Ascending aorta (tissue), 2 donors: ENCODE measurements at places on chromosomes 12 and 14.

DNA sequence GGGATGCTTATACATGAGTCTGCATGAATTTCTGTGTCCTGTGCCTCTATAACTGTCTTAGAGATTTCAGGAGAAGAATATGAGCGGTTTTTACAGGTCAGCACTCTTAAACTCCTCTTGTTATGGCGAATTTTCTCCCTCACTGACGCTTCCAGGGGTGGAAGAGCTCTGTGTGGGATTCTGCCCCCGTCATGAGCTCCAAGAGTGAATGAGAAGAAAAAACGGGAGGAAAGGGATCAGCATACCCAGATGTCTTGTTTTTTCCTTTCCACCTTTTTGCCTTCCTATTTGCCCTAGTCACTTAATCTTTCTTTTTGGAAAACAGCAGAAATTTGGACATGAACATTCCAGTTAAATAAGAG, 651 bp downstream of the PFKM start:
- no peak for DNase-seq

DNA sequence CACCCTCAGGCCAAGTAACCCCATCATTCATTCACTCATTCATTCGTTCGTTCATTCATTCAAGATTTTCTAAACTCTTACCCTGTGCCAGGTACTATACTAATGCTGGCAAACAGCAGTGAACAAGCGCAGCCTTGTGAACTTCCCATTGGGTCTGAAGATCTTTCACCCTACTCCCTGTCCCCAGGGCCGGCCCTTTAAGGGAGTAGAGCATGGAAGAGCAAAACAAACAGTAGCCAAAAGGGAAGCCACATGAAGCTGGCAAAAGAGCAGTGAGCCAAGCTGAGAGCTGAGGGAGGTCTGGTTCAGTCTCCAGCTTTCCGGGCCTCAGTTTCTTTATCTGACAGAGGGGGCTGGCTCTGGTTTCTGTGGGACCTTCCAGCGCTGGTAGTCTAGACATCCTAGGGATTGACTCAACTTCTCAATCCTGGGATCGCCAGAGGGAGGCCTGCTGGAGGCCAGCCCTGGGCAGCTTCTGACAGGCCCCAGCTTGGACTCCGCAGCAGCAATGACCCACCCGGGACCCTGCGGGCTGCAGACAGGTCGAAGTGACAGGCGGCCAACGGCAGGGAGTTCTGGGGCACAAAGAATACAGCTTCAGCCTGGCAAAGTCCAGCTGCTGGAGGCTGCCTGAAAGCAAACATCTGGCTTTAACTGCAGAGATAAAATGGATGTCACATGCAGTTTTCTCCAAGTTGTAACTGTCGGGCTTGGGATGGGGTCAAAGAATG, 27.1 kb downstream of the ACTN1 start:
- no peak for DNase-seq

- DNase-seq = no peak
Observed at GRCh38 chr12:98828802-98829600, 183.9 kb downstream of the APAF1 start.

DNA sequence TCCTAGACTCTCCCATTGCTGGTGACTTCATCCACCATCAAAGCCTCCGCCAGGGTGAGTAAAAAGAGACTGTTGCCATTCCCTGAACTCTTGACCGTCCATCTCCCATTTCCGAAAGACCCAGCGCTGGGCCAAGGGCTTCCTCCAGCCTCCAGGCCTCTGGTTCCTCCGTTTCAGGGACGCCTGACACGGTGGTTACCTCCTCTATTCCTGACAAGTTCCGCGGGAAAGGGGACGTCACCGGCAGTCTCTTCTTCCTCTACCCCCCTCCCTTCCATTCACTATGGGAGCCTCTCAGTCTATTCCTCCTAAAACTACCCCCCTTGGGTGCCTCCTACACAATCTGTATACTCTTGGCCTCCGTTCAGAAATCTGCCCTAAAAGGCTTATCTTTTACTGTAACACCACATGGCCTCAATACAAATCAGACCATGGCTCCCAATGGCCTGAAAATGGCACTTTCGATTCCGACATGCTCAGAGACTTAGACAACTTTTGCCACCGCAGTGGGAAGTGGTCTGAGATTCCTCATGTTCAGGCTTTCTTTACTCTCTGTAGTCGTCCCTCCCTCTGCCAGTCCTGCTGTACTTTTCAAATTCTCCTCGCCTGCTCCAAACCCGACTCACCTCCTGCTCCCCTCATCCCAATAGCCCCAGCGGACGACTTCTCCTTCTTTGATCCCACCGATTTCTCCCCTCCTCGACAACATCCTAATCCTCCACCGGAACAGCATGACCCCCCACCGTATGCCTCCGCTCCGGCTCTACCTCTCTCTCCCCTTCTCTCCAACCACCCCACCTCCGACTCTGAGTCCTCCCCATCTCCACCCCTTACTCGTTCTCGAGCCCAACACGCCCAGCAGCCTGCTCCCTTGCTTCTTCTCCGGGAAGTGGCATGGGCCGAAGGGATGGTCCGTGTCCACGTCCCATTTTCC, 70.4 kb downstream of the MOK start:
- DNase-seq = no peak

DNA sequence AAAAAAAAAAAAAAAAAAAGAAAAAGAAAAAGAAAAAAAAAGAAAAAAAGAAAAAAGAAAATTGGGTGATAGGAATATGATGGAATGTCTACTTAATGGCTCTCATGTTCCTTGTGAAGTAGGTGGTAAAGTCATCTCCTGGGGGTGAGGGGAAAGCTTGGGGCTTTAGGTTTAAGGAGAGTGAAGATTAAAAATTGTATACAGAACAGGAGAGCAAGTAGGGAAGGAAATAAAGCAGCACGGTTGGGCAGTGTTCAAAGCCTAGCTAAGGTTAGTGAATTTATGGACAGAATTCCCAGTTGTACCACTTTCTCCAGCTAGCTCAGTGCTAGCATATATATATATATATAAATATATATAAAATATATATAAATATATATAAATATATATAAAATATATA, 40.0 kb upstream of the SLC2A13 start:
- DNase-seq = no peak

DNA sequence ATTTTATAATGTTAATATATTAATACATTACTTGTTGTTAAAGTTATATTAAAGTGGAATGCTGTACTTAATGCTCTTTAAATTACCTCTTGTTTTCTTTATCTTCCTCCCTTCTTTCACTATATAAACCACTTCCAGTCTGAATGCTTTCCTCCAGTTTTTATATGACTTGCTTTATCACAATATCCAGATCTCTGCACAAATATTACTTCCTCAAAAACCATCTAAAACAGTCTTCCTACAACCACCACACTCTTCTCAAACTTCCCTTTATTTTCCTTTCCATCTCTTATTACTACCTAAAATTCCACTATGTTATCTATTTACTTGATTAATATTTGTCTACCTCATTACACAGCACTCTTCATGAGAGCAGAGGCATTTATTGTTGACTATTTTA, 956.6 kb downstream of the LRFN5 start:
- no peak for DNase-seq

GRCh38 chr12:11958221-11959091, 112.3 kb upstream of the BCL2L14 start:
- DNase-seq = no peak

DNA sequence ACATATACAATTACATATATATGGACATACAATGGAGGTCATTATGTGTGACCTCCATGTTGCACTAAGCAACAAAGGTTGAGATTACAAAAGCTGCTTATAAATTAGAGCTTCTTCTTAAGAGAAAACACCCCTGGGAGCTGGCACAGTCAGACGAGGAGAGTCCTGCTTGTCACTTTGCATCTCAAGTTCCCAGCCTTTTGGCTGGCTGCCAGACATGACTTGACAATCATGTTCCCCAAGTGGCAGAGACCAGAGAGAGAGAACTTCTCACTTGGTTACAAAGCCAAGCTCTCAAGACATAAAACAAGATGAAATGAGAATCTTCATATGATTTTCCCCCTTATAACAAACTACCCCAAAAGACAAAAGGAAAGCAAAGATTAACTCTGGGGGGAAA, 8.5 kb upstream of the SYNJ2BP start:
- DNase-seq = no peak

DNA sequence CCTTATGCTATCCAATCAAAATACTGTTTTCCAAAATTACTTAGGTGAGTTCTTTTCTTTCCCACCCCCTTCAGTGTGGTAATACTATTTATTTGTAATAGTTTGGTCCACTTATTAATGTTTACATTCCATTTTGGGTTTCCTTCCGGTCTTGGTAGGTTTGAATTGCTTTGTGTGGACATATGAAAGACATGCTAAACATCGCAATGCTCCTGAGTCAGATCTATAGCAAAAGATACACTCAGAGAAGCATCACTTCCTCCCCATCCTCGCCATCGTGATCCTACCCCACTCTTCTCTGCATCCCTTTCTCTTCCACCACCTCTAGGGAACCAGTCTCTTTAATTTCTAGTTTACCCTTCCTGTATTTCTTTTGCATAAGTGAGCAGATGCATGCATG, 30.0 kb downstream of the TUNAR start:
- no peak for DNase-seq

DNA sequence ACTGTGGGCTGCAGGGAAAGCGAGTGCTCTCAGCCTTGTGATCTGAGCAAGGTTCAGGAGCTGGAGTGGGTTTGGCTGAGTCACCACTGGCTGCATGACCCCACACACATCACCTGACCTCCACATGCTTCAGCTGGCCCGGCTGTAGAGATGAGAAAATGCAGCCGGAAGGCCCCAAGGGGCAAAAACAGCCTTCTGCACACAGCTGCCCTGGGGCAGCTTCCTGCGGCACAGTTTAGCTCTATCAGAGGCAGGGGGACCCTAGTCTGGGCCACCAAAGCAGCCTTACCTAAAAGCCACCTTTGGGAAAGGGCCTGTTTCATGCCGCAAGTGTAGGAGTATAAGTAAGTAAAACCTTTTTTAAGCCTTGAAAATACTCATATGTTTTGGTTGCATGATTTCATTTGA, 123.3 kb downstream of the SSPN start:
- no peak for DNase-seq

- no peak for DNase-seq
Observed at GRCh38 chr12:29253906-29254625, 105.0 kb downstream of the FAR2 start.

- DNase-seq = no peak
Observed at GRCh38 chr12:118958520-118958919, 22.8 kb upstream of the SRRM4 start.

GRCh38 chr14:70807898-70808415, 1.4 kb downstream of the MAP3K9 start:
- no peak for DNase-seq

- no peak for DNase-seq
Observed at GRCh38 chr12:100651694-100652093, 78.2 kb downstream of the GAS2L3 start.

DNA sequence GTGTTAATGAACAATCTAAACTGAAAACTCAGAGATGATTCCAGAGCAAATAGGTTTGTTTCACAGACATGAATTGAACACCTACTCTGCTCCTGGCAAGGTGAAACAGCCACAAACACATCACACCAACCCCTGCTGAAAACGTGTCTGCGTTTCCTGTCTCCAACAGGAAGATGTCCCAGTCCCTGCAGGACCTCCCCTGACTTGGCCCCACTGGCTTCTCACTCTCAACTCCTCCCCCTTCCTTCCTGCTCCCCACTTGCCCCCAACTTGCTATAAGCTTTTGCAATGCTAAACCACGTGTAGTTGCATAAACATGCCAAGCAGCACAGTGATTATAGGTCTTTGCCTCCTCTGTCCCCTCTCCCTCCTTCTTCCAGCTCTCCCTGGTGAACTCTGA, 567.6 kb downstream of the BCL11B start:
- no peak for DNase-seq

DNA sequence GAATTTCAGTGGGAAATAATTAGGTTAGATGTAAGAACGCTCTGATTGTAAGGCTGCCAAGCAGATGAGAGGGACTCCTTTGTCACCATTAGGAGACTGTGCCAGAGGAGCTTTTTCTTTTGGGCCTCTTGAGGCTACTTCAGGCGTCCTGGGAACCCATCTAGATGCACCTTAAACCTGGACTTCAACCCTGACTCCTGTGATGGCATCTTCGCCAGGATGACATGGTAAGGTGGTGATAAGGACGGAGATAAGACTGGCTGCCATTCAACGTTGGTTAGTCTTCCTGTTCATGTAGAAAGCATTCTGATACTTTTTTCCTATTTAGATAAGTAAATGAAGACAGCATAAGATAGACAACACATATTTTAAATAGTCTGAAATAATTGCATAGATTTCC, 36.3 kb downstream of the STK38L start:
- DNase-seq = no peak

DNA sequence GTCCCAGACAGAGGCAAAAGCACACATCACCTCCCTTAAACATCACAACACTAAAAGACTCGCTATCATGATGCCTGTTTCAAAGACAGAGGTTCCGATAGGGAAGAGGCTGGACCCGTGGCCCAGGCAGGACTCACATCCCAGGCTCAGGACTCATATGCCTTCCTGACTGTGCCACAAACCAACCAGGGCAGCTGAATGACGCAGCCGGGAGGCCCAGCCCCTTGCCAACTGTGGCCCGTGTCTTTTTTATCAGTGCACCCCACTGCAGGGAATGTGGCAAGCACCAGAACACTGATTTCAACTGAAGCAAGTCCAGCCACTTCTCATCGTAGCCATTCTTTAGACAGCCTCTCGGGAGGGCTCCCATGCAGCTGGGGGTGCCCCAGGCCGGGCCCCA, 132.3 kb downstream of the KSR2 start:
- DNase-seq = no peak

DNA sequence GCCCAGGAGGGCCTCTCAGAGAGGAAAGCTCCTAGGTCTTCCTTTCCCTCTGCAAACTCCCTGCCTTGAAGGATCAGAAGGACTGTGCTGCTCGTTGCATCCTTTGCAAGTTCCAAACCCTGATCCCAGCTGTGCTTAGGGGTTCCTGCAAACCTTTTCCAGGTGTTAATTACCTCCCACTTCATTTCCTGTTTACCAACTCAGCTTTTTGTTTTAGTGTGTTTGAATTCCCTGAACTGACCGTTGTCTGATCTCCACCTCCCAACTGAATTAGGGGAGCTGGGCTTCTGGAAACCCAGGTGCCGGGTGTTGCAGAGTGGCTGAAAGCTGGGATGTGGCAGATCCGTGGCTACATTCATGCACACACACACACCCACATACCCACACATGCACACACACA, 20.6 kb upstream of the BDKRB1 start:
- no peak for DNase-seq

- DNase-seq = no peak
Observed at GRCh38 chr12:117797202-117797601, 171.6 kb downstream of the KSR2 start.

- no peak for DNase-seq
Observed at GRCh38 chr14:85413836-85414526, 116.0 kb upstream of the FLRT2 start.

- DNase-seq = no peak
Observed at GRCh38 chr14:96221841-96222240, 17.2 kb downstream of the BDKRB2 start.

DNA sequence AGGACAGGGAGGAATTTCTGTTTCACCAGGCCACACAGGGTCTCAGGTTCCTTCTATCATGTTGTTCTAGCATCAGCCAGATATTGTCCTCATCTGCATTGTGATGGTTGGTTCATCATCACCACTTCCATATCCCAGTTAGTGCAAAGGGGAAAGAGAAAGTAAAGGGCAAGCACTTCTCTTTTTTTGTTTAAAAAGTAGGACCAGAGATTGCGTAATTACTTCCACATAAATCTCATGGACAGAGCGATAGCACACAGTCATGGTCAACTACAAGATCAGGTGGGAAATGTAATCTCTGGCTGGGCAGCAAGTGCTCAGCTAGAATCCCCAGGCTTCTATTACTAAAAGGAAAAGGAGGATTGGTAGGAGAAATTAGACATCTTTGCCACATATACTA, 155.1 kb downstream of the KIF21A start:
- DNase-seq = no peak

GRCh38 chr12:20963762-20964161, 153.3 kb downstream of the SLCO1B3 start:
- no peak for DNase-seq

GRCh38 chr14:101075025-101075800, 171.7 kb upstream of the RTL1 start:
- DNase-seq = no peak
